T-cell (primary cell): ENCODE measurements at places on chromosomes 5 and 9.
A peak's percentile ranks its signal among the peaks of the same experiment; 100 is the strongest.

DNA sequence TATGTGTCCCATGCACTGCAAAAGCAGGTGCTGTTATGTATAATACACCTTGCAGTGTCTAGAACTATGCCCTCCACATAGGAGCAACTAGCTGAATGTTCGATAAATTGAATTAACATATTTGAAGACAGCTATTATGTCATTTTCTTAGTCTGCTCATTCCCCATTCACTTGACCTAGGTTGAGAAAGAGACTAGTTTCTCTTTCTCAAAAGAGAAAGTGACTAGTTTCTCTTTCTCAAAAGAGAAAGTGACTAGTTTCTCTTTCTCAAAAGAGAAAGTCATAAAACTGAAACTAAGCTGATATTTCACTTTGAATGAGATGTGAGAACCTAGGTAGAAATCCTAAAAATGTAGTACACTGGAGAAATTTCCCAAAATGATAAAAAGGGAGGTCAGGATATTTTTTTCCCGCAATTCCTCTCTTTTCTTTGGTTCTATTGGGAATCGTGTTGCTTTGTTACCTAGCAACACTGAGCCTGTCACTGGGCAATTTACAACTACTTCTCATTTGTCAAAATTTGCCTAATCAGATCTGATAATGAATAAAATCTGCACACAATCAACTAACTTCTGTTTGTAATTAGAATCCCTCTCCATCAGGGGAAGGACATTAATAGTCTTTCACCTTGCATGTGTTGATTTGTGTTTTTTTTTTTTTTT lies 132.0 kb upstream of the GRIA1 start:
- DNase-seq: no peak

DNA sequence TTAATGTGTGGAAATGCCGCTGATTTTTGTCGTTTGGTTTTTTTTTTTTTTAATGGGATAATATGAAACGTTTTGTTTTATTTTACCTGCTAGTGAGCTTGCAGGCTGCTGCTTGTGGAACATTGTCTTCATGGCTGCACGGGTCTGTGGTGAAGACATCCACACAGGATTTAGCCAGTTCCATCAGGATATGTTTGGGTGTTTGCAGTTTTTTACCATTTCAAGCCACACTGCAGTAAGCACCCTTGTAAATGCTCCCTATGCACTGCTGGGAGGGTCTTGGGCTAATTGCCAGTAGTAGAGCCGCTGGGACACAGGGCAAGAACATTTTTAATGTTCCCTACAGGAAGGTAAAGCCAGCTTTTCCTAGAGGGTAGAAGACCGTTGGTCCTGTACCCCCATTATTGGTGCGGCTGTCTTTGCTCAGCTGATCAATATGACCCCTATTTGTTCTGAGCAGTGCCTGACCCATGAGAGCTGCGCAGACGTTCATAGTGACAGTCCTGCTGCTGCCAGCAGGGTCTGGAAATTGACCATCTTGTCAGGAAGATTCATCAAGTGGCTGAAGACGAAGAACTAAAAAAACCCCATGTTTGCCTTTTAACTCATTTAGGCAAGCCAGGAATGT lies 20.5 kb upstream of the EEIG1 start:
- DNase-seq: no peak

GRCh38 chr5:16540421-16540820 lies 74.8 kb upstream of the ZNF622 start:
- DNase-seq: no peak

GRCh38 chr9:128385496-128386460 lies 14.6 kb downstream of the URM1 start:
- no peak for DNase-seq

DNA sequence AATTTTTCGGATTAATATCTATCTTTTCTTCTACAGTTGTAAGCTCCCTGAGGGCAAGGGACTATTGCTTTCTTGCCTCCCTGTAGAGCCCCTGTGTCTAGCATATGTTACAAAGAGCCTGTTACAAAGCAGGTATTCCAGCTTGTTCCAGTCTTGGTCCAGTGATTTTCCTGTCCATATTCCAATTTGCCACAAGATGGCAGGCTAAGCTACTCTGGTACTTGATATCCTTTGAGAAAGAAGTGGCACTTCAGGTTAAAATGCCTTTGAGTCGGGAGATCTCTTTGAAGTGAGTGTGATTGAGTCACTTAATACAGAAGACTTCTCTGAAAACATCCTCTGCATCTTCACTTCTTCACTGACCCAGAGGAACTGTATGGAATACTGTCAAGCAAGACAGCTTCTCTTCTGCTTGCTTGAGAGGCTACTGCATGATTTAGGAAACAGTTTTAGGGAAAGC lies 24.5 kb downstream of the CAVIN4 start:
- DNase-seq: no peak

DNA sequence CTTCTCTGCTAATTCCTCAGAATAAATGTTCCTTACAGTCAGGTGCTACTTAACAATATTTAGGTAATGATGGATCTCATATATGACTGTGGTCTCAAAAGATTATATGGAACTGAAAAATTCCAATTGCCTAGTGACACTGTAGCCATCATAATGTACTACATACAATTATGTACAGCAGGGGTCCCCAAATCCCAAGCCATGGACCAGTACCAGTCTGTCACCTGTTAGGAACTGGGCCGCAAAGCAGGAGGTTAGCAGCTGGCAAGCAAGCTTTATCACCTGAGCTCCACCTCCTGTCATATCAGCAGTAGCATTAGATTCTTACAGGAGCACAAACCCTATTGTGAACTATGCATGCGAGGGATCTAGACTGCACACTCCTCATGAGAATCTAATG lies 69.6 kb downstream of the NR2F1-AS1 start:
- no peak for DNase-seq

GRCh38 chr5:141800617-141801016 lies 77.6 kb downstream of the PCDH1 start:
- no peak for DNase-seq

DNA sequence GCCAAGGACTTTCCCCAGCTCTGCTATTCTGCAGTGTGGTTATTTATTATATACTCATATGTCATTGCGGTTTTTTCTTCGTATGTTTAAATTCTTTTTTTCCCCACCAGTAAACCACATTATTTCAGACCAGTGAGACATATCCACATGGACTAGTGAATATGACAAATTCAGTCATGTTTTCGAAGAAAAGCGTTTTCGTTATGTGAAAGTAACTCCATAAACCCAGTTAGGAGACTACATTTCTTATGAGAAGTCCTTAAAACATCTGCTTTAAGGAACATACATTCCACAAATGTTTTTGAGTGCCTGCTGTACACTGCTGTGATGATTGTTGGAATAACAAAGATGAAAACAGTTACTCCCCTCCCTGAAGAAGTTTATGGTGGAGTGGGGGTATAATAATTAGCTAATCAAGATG lies 591.8 kb upstream of the CLINT1 start:
- no peak for DNase-seq

DNA sequence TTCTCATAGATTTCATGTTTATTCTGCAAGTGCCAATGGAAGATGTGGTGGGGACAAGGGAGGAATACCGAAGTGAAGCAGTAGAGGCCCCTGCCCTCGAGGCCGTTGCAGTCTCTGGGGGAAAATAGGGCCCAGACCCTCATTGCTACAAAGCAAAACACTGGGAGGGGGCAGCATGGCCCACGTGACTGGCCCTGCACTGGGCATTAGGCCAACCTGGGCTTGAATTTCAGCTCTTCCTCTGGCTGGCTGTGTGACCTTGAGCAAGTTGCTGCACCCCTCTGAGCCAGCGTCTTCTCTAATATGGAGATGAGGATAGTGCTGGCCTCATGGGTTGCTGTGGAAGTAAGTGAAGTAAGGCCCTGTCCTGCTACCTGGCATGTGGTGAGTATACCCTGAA lies 709 bp upstream of the SYNPO start:
- no peak for DNase-seq

GRCh38 chr9:72577212-72577753 lies 55.9 kb downstream of the TMC1 start:
- DNase-seq: no peak

DNA sequence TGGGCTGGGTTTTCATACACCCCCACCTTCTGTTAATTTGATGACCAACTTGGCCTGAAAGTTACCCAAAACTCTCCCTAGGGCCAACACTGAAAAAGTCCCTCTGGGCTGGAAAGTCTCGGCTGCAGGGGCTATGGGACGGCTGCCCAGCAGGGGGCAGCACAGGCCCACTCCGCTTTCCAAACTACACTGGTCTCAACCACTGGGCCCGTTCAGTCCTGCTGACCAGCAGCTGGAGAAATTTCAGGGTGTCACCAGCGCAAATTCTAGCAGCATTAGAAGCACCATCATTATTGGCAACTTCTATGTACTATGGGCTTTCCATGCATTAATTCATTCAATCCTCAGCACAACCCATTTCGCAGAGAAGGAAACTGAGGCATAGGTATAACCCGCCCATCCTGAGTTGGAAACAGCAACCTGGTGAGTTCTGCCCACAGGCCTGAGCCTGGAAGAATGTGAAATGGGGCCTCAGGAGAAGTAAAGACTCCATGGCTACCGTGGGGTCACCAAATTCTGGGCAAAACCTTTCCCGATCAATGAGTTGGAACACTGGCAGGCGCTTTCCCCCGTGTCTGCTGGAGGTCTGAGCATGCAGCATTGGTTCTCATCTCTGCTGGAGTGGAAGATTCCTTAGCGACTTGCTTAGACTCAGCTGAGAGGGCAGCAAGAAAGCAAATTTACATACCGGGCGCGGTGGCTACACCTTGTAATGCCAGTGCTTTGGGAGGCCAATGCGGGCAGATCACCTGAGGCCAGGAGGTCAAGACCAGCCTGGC lies 9.7 kb downstream of the ORM2 start:
- peak; percentile 54 for DNase-seq

GRCh38 chr9:135030566-135031226 lies 56.8 kb upstream of the OLFM1 start:
- DNase-seq: no peak

DNA sequence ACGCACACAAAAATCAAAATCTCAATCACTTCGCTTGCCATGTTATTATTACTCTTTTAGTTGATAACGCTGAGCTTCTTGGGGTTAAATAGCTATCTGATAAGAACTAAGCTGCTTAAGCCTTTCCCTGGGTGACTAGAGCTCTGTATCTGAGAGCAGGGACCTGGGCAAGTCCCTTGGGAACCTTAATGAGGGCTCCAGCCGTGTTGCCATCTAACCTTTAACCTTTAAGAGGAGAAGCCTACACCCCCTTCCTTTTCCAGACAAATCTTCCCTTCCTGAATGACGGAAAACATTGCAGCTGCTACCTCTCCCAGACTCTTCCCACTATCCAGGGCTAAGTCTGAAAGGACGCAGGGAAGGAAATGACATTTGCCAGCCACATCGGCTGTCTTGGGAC lies 216.5 kb upstream of the RAI14 start:
- no peak for DNase-seq

DNA sequence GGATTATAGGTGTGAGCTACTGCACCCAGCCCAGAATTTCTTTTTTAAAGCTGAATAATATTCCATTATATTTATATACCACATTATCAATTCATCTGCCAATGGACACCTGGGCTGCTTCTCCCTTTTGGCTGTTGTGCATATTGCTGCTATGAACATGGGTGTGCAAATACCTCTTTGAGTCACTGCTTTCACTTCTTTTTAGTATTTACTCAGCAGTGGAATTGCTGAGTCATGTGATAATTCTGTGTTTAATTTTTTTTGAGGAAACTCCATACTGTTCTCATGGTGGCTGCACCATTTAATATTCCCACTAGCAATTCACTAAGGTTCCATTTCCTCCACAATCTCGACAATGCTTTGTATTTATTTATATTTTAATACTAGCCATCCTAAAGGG lies 36.1 kb upstream of the KIF4B start:
- DNase-seq: no peak
